ENCODE measurements at places on chromosomes 11 and 22.

DNA sequence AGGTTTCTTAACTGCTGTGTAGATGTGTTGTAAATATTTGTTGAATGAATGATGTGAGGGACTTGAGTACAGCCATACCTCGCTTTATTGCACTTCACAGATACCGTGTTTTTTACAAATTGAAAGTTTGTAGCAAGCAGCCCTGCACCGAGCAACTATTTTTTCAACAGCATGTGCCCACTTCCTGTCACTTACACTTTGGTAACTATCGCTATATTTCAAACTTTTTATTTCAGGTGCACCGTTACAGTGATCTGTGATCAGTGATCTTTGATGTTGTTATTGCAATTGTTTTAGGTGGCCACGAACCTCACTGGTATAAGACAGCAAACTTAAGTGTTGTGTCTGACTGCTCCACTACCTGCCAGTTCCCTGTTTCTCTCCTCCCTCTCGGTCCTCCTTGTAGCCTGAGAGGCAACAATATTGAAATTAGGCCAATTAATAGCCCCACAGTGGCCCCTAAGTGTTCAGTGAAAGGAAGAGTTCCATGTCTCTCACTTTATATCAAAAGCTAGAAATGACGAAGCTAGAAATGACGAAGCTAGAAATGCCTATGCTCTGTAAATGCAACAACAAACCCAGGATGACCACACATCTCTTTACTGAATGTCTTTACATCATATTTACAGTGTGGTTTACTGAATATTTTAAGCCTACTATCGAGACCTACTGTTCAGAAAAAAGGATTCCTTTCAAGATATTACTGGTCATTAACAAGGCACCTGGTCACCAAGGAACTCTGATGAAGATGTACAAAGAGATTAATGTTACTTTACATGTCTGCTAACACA lies 1.0 kb downstream of the SFI1 start:
- DNase-seq: no peak

DNA sequence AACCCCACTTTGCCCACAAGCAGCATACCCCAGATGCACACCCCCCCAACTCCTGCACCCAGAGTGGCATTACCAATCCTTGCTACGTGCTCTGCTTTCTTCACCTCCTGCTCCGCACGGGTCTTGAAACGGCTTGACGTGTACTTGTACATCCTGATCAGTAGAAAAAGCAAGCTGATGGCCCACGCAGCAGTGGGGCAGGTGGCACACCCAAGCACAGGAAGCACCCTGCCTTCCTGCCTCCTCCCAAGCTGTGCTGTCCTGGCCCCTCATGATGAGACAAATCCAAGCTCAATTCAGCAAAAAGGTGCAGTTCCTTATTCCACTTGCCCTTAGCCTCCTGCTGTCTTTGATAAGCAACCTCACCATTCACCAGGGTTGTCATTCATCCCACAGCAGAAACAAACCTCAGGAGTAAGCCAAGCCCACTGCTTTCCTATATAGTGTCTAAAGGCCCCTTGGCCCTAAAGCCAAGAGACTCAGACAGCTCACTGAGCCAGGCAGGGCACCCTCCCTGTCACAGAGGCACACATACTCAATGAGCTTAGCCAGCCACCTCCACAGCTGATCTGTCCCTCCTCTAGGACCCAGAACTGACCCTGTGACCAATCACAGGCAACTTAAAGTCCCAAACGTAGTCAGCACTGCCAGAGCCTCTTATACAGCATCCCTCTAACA lies 27.8 kb downstream of the MORC2 start:
- no peak for DNase-seq

DNA sequence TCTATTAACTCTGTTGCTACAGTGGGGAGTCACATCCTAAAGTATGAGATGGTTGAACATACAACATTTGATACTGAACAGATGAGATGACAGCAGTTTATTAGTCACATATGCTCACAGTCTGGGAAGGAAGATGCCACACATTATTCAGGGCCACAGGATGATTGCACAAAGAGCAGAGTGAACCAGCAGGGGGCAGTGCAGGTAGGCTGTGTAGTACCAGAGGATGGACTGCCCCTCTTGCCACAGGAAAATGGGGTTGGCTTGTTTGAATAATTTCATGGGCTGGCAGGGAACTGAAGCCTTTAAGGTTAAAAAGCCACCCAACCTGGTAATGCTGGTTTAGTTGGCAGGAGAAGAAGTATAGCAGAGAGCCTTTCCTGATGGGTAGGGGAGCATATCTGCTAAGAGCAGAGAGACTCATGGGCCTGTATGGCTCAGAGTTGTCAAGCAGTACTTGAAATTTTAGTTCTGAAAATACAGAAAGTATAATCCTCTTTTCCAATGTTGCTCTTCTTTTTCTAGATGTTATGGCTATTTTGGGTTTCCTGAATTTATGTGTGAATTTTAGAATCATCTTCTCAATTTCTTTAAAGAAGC lies 180.4 kb upstream of the B3GAT1 start:
- DNase-seq: no peak

DNA sequence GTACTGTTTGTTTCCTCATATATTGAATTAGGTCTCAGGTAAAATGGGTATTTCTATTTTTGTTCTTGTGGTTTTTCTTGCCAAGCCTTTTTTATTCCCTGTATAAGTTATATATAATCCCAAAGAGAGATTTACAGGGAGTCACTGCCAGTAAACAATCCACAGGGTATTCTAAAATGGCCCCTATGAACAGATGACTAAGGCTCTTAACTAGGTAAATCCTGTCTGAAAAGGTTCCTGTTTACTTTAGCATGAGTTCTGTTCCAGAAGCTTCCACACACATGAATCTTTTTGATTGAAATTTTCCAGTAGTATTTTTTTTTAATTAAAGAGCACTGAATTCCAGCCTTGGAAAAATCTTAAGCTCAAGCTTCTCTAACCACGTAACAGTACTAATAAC lies 552.8 kb upstream of the CCDC179 start:
- no peak for DNase-seq

GRCh38 chr11:70637186-70637800 lies 239.0 kb downstream of the CTTN start:
- DNase-seq: no peak

GRCh38 chr11:720017-720641 lies 14.1 kb downstream of the EPS8L2 start:
- DNase-seq: no peak

Measured in stimulated activated CD4-positive, alpha-beta T cell treated with anti-CD3 and anti-CD28 coated beads, Interleukin-1b, Interleukin-23, amount 100 ng/mL, for 1 hour (primary cell).